ENCODE measurements at places on chromosomes 7 and 10. TPM values are rescaled to one million over a fixed set of nuclear protein-coding genes. Genes with fewer than 3 reads are reported as not detected.

GRCh38 chr10:79425074-79425532 is 20.3 kb downstream of the ZCCHC24 start:
- H3K27me3 ChIP-seq = no peaks in the 10 kb centered on the region
- H3K27ac ChIP-seq = peak overlapping the region; percentile 90
- H3K4me3 ChIP-seq = no peak overlapping the region
- no peaks in the 10 kb centered on the region for H3K36me3 ChIP-seq
- peaks cover 60% of the 10 kb centered on the region for H3K4me1 ChIP-seq
- no peak for DNase-seq

DNA sequence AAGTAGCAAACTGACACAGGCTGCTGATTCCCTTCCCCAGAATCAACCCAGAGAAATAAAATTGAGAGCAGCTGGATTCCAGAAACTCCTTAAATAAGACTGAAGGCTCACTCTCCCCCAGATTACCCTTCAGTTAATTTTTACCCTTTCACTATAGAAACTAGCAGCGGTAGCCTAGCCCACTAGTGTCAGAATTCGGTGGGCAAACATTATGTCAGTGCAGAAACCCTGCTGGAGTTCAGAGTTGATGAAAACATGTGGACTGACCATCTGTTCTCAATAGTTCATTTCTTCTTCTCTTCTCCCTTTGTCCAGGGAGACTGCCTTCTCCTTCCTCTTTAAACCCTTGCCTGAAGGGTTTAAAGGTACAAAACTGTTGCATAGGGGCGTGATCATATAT is 100.1 kb downstream of the PODXL start:
- peaks cover 6% of the 10 kb centered on the region for H3K36me3 ChIP-seq
- no peak overlapping the region for H3K4me3 ChIP-seq
- H3K27me3 ChIP-seq = no peaks in the 10 kb centered on the region
- DNase-seq = no peak

- peak; percentile 86 for DNase-seq
- H3K27ac ChIP-seq = peak overlapping the region; percentile 71
- no peak overlapping the region for H3K4me3 ChIP-seq
Observed at GRCh38 chr7:55150709-55151451, 132.1 kb downstream of the EGFR start.

DNA sequence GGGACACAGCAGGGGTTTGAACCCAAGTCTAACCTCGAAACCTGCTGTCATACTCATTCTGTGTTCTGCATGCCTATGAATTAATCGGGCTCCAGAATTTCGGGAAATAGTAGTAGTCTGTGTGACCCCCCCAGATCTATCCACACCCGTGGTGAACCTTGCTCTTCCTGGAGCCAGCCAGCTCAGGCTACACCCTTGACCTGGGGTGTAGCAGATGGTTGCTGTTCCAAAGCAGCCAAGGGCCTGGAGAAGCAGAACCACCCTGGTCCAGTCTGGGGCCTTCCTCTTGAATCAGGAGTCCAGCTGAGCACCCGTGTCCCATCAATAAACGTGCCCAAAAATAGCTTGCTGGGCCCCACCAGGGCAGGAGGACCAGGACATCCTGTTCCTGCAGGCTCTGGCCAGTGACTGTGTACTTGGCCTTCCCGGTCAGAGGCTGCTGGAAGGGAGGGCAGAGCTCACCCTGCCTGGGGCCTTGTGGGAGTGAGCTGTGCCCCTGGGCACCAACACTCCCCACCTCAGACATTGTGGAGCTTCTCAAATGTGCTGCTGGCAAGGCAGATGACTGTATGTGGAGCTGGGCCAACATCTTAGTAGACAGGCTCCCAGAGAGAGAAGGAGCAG is 101.2 kb upstream of the ZNF716 start:
- peak; percentile 32 for DNase-seq
- H3K4me1 ChIP-seq = no peaks in the 10 kb centered on the region
- no peaks in the 10 kb centered on the region for H3K36me3 ChIP-seq
- no peaks in the 10 kb centered on the region for H3K27me3 ChIP-seq
- peak overlapping the region; percentile 38 for H3K27ac ChIP-seq

GRCh38 chr10:60521974-60522405 is 132.3 kb upstream of the ANK3 start:
- no peaks in the 10 kb centered on the region for H3K27me3 ChIP-seq
- no peaks in the 10 kb centered on the region for H3K4me1 ChIP-seq
- no peaks in the 10 kb centered on the region for H3K36me3 ChIP-seq
- no peak for DNase-seq

GRCh38 chr7:137453356-137453755 is 109.8 kb upstream of the PTN start:
- H3K27me3 ChIP-seq = no peaks in the 10 kb centered on the region
- no peak overlapping the region for H3K27ac ChIP-seq
- no peaks in the 10 kb centered on the region for H3K4me1 ChIP-seq
- no peak for DNase-seq
- H3K36me3 ChIP-seq = no peaks in the 10 kb centered on the region
- H3K4me3 ChIP-seq = no peak overlapping the region

GRCh38 chr10:91690412-91690811 is 57.5 kb upstream of the PPP1R3C start:
- H3K27ac ChIP-seq = no peak overlapping the region
- no peak overlapping the region for H3K4me3 ChIP-seq
- no peak for DNase-seq
- no peaks in the 10 kb centered on the region for H3K36me3 ChIP-seq
- no peaks in the 10 kb centered on the region for H3K27me3 ChIP-seq

- H3K4me1 ChIP-seq = peaks cover 12% of the 10 kb centered on the region
- peak; percentile 59 for DNase-seq
- H3K27me3 ChIP-seq = no peaks in the 10 kb centered on the region
- peak overlapping the region; percentile 41 for H3K4me3 ChIP-seq
Observed at GRCh38 chr7:1123715-1124114, 35.8 kb downstream of the GPER1 start.

DNA sequence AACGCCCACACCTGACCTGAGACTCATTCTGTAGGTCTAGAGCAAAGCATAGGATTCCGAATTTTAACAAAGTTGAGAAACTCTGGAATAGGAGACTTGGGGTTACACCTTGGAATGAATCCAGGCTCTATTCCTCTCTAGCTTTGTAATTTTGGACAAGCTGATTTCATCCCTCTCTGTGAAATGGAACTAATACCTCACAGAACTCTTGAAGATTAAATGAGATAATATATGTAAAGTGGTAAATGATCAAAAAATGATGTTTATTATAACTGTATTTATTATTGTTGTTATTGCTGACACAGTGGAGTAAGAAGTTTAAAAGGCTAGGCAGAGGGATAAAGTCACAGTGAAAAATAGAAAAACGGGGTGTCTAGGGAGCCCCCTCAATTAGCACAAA is 32.3 kb downstream of the CASP7 start:
- H3K27me3 ChIP-seq = no peaks in the 10 kb centered on the region
- DNase-seq = no peak
- no peak overlapping the region for H3K4me3 ChIP-seq
- peaks cover 7% of the 10 kb centered on the region for H3K4me1 ChIP-seq
- H3K27ac ChIP-seq = no peak overlapping the region

DNA sequence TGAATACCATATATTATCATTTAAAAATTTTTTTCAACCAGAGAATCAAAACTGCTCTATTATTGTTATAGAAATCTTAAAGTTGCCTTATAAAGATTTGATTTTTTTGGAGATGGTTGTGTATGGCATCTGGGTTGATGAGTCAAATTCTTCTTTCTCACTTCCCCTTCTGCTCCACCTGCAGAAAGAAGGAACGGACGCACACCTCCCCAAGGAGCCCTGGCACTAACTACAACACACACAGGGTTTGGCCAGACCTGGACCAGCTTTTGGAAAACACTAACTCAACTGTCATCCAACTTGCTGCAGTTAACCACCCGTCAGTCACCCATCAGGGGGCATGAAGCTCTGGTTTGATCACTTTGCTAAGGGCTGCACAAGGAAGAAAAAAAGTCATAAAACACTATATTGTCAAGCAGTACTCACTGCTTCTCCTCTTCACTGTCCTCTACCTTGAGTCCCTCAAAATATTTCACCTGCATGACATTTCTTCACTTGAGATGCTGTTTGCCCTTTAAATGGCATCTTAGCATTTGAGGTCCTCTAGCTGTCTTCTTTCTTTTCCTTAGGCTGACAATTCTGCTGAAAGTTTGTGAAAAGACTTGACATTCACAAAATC is 266.7 kb upstream of the PHF14 start:
- H3K27ac ChIP-seq = no peak overlapping the region
- no peaks in the 10 kb centered on the region for H3K36me3 ChIP-seq
- DNase-seq = no peak
- H3K27me3 ChIP-seq = no peaks in the 10 kb centered on the region
- H3K4me3 ChIP-seq = no peak overlapping the region
- H3K4me1 ChIP-seq = no peaks in the 10 kb centered on the region

DNA sequence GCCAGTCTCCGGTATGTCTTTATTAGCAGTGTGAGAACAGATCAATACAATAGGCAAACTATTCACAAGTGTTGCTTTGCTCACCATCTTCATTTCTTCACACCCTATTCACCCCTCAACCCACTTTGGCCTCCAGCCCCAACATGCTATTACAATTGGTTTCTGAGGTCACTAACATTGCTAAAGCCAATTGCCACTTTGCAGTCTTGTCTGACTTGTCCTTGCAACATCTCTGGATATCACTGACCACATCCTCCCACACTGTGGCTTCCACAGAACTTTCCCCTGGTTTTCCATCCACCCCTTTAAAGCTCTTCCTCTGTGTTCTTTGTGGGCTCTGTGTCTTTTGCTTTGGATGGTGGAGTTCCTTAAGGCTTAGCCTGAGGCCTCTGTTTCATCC is 5.2 kb upstream of the APBB1IP start:
- no peaks in the 10 kb centered on the region for H3K36me3 ChIP-seq
- no peak overlapping the region for H3K27ac ChIP-seq
- no peak overlapping the region for H3K4me3 ChIP-seq
- no peaks in the 10 kb centered on the region for H3K4me1 ChIP-seq

GRCh38 chr10:68871731-68872342 is 29.3 kb upstream of the DDX50 start:
- DNase-seq = no peak
- no peaks in the 10 kb centered on the region for H3K27me3 ChIP-seq
- peaks cover 15% of the 10 kb centered on the region for H3K4me1 ChIP-seq
- no peaks in the 10 kb centered on the region for H3K36me3 ChIP-seq

- no peak overlapping the region for H3K4me3 ChIP-seq
- no peak overlapping the region for H3K27ac ChIP-seq
- no peaks in the 10 kb centered on the region for H3K27me3 ChIP-seq
- no peaks in the 10 kb centered on the region for H3K36me3 ChIP-seq
- no peaks in the 10 kb centered on the region for H3K4me1 ChIP-seq
- DNase-seq = no peak
Observed at GRCh38 chr7:98376711-98377110, 24.2 kb downstream of the BAIAP2L1 start.

- H3K27me3 ChIP-seq = no peaks in the 10 kb centered on the region
- peaks cover 10% of the 10 kb centered on the region for H3K4me1 ChIP-seq
- DNase-seq = no peak
- no peaks in the 10 kb centered on the region for H3K36me3 ChIP-seq
- no peak overlapping the region for H3K27ac ChIP-seq
Observed at GRCh38 chr10:34627331-34627730, 187.8 kb downstream of the PARD3 start.

GRCh38 chr7:105979405-105979804 is 16.3 kb downstream of the CDHR3 start:
- H3K27ac ChIP-seq = no peak overlapping the region
- no peaks in the 10 kb centered on the region for H3K27me3 ChIP-seq
- H3K36me3 ChIP-seq = no peaks in the 10 kb centered on the region
- no peak overlapping the region for H3K4me3 ChIP-seq
- no peaks in the 10 kb centered on the region for H3K4me1 ChIP-seq

ANXA8 gene
- total RNA-seq = not detected

EEPD1 gene
- 54.7 TPM for total RNA-seq

GPR158 gene
- total RNA-seq = 0.04 TPM

SFTPA1 gene
- not detected for total RNA-seq

SRGN gene
- total RNA-seq = 27.1 TPM

MYOF gene
- 8.0 TPM for total RNA-seq

All from gastrocnemius medialis (tissue), 4 donors.